Activated naive CD4-positive, alpha-beta T cell treated with anti-CD3 and anti-CD28 coated beads, Interleukin-2, amount 50 U/mL, for 16 hours (primary cell): ENCODE measurements at places on chromosomes 2 and 18.

GRCh38 chr2:14424478-14425390 lies 207.8 kb upstream of the LRATD1 start:
- no peak for DNase-seq

DNA sequence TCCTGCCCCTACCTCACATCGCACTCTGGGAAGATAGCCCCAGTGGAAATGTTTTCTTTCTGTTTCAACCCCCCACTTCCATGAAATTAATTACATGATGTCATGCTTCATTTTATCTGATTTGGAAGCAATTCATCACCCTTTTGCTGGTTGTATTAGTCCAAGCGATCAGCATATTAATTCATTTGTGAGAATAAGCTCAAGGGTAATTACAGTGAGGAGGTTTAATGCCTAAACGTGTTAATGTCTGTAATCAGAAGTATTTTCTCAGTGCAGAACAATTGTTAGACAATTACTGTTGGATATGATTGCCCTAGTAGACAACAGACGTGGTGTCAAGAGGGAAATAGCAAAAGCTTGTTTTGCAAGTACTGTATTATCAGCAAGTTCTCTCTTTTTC lies 746.3 kb downstream of the CPS1 start:
- DNase-seq = no peak

DNA sequence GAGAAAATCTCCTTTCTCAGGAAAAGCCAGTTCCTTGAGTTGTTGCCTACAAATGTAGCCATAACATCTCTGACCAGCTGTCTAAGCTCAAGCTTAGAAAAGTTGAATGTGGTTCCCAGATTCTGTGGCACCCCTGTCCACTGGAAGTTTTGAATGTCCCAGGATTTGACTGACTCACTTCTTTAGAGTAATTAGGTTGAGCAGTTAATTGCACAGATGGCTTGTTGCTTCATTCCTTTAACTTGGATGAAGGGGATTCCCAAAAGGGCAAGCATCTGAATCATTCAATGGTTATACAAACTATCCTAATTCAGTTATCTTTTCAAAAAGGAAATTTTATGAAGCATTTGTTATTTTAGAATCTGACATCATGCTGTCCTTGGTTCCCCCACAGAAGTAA lies 374.7 kb downstream of the LNPK start:
- DNase-seq = no peak

GRCh38 chr2:127573298-127573697 lies 37.8 kb downstream of the MYO7B start:
- no peak for DNase-seq

DNA sequence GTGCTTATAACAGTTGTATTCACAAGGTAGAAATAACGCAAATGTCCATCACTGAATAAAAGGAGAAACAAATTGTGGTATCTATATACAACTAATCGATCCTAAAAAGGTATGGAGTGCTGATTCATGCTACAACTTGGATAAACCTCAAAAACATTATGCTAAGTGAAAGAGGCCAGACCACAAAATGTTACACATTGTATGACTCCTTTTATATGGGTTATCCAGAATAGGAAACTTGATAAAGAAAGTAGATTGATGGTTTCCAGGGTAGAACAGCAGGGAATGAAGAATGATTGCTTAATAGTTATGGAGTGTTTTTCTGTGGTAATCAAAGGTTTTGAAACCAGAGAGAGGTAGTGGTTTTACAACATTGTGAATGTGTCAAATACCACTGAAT lies 432.2 kb upstream of the TRIB2 start:
- DNase-seq = no peak

GRCh38 chr2:55136138-55136541 lies 85.9 kb upstream of the RTN4 start:
- DNase-seq = no peak

DNA sequence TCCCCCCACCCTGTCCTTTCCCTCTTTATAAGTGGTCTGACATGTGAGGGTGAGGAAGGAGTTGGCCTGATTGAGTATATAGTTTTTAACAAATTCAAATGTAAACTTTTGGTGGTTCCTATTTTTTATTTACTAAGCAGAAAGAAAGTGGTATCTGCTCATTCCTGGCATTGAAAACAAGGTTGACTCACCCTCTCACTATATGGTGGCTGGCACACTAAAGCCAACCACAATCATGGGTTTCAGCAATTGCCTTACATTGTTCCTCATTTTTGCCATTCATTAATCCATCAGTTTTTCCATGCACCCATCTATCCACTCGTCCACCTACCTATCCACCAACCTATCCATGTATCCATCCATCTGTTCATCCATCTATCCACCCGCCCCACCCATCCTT lies 75.4 kb upstream of the IGFBP5 start:
- no peak for DNase-seq

DNA sequence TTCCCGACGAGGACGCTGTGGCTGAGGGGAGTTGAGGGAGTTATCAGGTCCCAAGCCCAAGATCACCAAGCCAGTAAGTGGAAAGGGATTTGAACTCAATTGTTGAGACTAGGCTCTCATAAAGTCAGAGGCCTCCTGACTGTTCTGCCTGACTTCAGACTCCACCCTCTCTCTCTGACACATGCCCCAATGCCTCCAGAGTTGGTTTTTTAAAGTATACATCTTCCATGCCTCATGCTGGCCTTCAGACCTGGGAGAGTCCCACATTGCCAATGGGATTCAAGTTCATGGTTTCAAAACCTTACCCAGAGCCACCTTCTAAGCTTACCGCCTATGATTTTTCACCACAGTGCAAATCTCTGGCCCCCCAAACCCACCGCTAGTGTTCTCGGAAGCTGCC lies 100.8 kb downstream of the RTN4 start:
- no peak for DNase-seq

GRCh38 chr2:64233376-64233922 lies 89.2 kb upstream of the PELI1 start:
- DNase-seq = no peak

GRCh38 chr2:136305517-136306192 lies 187.7 kb upstream of the CXCR4 start:
- peak; percentile 64 for DNase-seq

DNA sequence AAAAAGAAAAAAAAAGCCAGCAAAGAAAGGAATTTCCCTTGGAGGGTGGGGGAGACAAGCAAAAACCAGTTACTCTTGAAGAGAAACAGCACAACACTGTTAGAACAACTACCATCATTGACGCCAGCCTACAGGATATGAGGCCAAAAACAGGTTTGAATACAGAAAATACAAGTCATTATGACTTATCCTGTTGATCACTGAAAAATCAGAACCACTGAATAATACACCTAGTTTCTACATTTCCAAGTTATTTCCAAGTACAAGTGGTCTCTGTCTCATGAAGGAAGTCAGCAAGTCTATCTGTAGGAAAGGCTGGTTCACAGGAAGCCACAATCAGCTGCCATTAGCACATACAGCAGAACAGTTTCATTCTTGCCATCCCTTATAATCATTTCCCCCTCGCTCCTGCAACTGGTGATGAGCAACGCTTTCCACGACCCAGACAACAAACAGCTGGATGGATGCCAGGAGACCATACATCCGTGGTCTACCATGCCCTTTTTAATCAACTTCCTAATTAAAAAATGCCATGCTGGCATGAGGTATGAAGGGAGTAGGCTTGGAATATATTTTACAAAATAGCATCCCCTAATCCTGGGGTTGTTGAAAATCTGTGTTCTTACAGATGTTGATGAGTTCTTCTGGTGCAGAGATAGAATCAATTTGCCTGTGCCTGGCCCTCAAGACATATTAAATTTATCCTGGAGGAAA lies 10.4 kb downstream of the MYT1L start:
- no peak for DNase-seq

DNA sequence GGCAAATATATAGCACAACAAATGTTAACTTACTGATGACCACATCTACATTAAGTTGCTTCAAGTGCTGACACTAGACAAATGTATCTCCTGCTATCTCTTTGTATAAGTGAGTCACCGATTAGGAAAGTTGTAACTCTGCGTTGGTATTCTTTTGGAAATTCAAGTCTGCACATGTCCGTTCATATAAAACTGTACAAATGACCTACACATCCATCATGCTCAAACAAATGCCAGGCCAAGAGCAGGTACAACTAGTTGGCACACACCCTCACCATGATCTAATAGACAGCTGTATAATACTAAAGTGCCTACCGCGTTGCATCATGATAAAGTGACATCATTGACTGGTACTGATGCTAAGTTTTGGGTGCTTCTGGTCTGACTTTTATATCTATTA lies 141.1 kb downstream of the RBMS1 start:
- no peak for DNase-seq

- DNase-seq = no peak
These were observed 71.4 kb upstream of the TMEM87B start for GRCh38 chr2:111983478-111984212.

DNA sequence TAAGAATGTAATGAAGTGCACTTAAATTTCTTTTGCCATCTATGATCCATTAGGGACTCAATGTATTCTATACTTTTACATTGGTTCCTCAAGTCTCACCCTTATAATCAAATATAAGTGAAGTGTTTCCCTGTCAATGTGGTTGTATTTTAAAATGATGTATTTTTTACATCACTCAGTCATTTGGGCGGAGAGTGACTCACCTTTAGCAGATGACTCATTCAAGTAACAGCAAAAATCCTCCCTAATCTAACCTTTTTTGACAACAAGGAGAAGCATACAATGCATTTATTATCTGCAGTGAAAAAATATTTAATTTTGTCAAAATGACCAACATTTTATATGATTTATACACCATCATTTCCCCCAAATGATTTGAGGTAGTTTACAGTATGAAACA lies 94.4 kb downstream of the FANCL start:
- DNase-seq = no peak

GRCh38 chr2:16522031-16522831 lies 143.4 kb downstream of the CYRIA start:
- no peak for DNase-seq

DNA sequence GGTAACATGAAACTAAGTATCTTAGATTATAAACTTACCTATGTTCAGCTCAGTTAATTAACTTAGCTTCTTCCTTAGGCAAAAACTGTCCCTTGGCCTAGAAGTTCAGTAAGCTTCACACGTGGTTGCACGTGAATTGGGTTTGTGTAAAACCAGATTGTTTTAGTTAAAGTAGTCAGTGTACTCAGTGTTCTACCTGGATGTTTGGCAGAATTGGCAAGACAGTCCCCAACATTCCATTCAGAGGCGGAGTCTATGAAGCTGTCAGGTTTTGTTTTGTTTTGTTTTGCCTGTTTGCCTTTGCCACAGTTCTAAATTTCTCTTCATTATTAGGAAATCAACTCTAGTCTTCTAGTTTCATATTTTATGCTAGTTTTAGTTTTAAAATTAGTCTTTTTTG lies 105.3 kb upstream of the ZEB2 start:
- no peak for DNase-seq

DNA sequence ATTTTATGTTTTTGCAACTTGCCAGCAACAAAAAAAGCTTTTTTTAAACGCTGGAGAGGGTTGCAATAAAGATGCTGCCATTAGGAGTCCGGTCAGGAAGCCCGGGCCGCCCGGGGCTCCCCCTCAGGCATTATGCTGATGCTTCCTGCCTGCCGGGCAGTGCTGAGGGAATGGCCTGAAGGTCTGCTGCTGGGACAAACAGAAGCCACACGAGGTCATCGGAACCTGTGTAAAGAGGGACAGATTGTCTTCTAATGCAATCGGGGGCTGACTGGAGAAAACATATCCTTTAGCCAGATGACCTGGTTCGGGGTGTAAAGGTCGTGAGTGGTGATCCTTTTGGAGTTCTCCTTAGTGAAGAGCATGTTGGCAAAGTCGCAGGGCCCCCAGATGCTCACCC lies 2.3 kb downstream of the IMPA2 start:
- DNase-seq = no peak

DNA sequence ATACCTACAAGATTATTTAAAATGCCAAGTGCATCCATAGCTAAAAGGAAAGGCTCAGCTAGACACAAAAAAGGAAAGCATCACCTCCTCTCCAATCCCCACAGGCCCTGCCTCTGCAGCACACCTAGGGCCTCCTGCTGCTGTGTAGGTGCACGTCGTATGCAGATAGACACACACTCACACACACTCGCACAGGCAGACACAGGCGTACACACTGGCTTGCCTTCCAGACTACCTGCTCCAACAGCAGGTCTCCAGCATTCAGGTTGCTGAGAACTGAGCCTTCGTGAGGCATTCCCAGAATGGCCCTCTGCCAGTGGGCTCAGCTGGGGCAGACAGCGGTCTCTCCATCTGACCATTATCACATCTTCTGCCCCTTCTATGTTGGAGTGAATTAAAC lies 35.3 kb upstream of the FRZB start:
- no peak for DNase-seq

DNA sequence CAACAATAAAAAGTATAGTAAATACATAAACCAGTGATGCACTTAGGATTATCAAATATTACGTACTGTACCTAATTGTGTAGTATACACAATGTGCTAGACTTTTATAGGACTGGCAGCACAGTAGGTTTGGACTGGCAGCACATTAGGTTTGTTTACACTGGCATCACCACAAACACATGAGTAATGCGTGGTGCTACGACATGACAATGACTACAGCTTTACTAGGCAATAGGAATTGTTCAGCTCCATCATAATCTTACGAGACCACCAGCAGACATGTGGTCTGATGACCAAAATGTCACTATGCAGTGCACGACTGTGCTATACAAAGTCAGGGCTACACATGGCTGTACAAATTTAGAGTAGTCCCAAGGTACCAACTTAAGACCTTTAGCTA lies 2.3 kb downstream of the MBOAT2 start:
- DNase-seq = no peak

- DNase-seq = no peak
These were observed 86.5 kb downstream of the MEIS1 start for GRCh38 chr2:66521291-66521922.

GRCh38 chr2:240846873-240847595 lies 21.6 kb upstream of the AGXT start:
- DNase-seq = no peak

DNA sequence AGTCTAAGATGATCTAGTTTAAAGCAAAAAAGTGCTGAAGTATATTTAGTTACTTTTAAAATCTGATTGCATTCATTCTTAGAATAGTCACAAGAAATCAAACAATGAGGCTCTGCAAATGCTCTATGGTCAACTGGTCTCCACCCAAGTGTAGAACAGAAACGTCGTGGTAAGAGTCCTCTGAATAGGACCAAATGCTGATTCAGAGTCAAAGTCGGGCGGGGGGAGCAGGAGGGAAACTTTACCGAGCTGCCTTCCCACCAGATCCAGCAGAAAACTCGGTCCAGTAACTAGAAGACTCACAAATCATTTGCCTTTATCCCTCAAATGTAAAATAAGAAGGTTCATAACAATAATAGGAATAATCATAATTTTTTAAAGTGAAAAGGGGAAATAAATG lies 46.2 kb upstream of the PXDN start:
- DNase-seq = no peak

- no peak for DNase-seq
These were observed 59.9 kb upstream of the POU3F3 start for GRCh38 chr2:104793966-104794365.

DNA sequence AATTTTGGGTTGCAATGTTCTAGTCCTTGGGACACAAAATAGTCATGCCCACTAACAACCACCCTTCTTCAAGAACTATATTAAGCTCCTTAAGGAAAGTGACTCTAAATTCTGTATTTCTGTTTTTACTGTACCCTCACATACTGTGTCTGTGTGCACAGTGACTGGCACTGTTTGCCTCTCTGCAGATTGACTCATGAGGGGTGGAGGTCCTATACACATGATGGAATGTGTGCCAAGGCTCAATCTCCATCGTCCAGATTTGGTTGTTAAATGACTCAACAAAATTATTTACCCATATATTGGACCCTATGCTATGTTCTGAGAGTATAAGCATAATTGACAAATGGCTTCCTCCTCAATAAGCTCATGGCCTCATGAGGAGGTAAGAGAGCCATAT lies 126.6 kb upstream of the CWC22 start:
- DNase-seq = no peak

- DNase-seq = peak; percentile 23
These were observed 22.6 kb upstream of the BCL2 start for GRCh38 chr18:63342206-63342605.
